Fibroblast of pulmonary artery (primary cell): ENCODE measurements at places on chromosomes 12 and 14.
A peak's percentile ranks its signal among the peaks of the same experiment; 100 is the strongest.

DNA sequence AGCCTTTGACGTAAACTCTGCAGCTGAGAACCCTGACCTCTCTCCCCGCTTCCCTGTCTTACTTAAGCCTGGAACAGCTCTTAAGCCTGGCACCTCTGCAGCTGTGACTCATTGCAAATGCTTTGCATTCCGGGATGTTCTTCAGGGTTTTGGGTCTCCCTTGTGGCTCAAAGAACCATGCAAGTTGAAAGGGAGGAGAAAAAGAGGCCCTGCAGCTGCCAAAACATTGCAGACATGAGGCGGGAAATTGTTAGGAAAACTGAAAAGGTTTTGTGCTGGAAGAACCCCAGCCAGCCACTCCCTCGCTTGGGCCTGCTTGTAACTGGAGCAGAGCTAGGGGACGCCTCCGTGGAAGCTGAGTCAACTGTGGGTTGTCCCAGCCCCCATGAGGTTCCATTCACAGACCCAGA lies 60.2 kb upstream of the FERMT2 start:
- DNase-seq, result peak; percentile 98

- DNase-seq, result peak; percentile 65
Measured at GRCh38 chr14:99522457-99522891, 41.3 kb downstream of the CCNK start.

- no peak for DNase-seq
Measured at GRCh38 chr12:49540229-49541139, 1.7 kb downstream of the KCNH3 start.

DNA sequence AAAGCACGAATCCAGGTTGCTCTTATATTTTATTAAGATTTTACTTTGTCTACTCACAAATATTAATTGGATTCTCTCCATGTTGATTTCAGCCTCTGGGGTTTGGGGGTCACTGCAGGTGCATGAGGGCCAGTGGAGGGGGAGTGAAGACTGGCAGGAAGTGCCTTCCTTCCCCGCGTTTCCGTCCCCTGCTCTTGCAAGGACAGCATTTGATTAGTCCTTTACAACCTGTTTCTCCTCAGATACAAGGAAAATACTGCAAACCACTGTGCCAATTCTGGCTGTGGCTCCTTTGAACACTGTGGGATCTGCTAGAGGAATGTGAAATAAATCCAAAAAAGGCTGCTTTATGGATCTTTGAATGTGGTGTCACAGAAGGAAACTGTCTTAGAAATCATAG lies 291.8 kb downstream of the ETNK1 start:
- DNase-seq, result no peak

DNA sequence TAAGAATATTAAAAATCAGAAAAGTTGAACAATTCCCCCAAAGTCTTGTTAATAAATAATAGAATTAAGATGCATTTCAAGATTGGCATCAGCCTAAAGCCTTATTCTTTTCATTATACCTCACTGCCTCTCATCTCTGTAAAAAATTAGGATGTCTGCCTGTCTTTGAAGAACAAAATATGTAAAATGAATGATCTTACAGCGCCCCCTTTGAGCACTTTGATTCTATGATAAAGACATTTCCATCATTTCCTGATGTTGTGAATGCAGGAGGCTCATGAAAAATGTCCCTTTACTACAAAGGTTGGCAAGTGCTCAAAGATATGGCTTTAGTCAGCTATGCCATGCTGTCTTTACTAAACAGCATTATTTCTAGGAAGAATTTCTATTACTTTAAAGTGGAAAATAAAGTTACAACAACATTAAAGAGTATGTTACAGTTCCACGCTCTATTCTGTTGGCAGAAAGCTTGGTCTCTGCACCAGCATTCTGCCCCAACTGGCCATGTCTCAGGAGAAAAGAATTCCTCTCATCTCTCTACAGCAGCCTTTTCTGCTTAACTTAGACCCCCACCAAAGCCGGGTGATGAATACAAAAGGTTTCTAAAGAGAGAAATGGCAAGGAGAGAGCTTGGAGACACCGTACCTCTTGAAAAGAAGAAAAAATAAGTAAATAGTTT lies 95.1 kb downstream of the LLPH start:
- DNase-seq, result peak; percentile 73

GRCh38 chr12:66159123-66159522 lies 10.7 kb downstream of the TMBIM4 start:
- no peak for DNase-seq

DNA sequence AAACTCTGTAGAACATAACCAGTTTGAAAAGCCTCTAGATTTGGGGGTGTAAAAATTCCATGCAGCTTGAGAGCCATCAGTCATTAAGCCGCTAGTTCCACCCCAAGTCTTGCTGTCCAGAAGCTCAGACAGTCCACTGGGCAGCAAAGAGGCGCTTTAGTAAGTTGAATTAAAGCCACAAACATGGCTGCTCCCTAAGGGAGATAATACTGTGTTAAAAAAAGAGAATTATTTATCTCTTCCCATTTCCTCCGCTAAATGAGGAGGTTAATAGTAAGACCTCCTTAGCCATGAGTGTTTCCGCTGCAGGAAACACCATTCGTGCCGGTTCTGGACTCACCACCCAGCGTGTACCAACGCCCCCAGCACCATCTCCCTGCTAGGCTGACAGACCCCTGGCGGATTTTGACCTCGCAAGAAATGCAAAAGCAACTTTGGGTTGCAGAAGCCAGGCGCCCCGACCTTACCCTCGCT lies 536 bp downstream of the TM7SF3 start:
- peak; percentile 45 for DNase-seq

GRCh38 chr12:109578330-109578927 lies 4.8 kb downstream of the MVK start:
- no peak for DNase-seq

- no peak for DNase-seq
Measured at GRCh38 chr12:22609501-22609900, 15.5 kb upstream of the ETNK1 start.

DNA sequence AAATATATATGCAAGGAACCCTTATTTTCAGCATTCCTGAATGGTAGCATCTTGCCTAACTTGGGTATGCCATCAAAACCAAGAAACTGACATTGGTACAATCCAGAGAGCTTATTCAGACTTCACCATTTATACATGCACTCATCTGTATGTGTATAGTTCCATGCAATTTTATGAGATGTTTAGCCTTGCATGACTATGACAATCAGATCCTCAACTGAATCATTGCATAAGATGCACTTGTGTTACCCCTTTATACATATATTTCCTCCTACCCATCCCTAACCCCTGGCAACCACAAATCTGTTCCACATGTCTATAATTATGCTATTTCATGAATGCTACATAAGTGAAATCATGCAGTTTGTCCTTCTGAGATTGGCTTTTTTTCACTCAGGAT lies 37.0 kb upstream of the PPFIBP1 start:
- no peak for DNase-seq

GRCh38 chr12:123034022-123034541 lies 53.6 kb downstream of the ARL6IP4 start:
- DNase-seq, result no peak

DNA sequence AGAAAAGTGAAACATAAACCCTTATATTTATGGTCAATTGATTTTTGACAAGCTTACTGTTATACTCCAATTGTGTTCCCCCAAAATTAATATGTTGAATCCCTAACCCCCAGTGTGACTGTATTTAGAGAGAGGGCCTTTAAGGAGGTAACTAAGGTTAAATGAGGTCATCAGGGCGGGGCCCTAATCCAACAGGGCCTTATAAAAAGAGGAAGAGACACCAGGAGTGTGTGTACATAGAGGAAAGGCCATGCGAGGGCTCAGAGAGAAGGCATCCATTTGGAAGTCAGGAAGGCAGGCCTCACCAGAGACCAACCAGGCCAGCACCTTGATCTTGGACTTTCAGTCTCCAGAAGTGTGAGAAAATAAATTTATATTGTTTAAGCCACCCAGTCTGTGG lies 6.5 kb upstream of the VTI1B start:
- no peak for DNase-seq

DNA sequence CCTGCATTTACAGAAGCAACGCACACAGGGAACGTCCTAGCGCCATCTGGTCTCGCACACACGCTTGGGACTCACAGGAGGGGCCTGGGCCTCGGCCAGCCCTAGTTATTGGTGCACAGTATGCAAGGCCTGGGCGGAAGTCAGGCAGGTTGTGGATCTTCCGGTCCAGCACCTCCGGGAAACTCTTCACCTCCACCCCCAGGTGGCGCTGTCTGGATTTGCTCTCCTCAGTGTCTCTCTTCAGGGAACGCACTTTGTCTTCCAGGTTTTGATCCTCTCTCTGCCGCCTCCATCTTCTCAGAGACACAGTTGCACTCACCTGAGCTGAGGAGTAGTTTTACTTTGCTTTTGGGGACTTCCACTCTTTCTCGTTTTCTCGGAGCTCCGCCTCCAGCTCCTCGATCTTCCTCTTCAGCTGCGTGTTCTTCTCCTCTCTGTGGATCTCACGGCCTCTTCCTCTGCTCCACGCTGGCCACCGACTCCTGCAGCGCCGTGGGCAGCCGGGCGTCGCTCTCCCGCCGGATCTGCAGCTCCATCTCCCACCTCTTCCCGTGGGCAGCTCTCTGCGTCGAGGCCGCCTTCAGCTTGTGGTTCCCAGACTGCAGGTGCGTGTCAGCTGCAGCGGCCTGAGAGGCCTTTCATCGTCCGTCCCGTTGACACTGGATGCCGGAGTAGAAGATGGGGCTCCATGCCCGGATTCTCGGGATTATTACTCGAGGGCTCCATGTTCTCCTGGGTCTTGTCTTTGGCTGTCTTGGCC lies 933.8 kb downstream of the TMEM121 start:
- no peak for DNase-seq

GRCh38 chr14:49970474-49971147 lies 77.7 kb downstream of the ARF6 start:
- DNase-seq, result peak; percentile 91

GRCh38 chr12:122979908-122980182 lies 636 bp upstream of the ARL6IP4 start:
- DNase-seq, result peak; percentile 12

DNA sequence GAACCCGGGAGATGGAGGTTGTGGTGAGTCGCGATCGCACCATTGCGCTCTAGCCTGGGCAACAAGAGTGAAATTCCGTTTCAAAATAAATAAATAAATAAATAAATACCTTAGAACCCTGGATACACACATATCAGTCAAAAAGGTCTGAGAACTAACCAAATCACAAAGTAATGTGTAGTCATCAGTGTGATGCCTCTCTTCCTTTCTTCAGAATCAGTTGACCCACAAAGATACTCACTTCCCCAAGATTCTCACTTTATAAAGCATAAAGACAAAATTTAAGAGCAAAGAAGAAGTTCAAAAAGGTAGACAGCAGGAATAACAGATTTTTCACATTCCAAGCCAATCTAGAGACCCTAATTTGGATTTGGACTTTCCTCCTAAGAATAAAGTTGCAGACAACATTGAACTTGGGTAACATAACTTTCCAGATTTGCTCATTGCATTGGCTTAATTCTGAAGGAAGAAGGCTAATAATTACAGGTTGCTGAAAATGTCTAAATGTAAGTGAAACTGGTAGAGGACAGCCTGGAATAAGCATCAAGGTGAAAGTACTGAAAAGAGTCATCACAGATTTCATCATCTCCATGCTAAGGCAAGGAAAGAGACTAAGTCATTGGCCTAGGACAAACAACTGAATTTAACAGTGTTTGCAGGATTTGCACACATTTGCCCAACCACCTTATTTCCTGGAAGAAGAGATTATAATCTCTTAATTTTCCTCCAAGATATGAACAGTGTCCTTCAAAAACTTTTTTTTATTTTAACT lies 17.4 kb downstream of the TMED10 start:
- DNase-seq, result no peak

GRCh38 chr12:65460063-65460462 lies 181.6 kb downstream of the MSRB3 start:
- no peak for DNase-seq

- no peak for DNase-seq
Measured at GRCh38 chr12:113416091-113416754, 6.0 kb upstream of the SDSL start.

DNA sequence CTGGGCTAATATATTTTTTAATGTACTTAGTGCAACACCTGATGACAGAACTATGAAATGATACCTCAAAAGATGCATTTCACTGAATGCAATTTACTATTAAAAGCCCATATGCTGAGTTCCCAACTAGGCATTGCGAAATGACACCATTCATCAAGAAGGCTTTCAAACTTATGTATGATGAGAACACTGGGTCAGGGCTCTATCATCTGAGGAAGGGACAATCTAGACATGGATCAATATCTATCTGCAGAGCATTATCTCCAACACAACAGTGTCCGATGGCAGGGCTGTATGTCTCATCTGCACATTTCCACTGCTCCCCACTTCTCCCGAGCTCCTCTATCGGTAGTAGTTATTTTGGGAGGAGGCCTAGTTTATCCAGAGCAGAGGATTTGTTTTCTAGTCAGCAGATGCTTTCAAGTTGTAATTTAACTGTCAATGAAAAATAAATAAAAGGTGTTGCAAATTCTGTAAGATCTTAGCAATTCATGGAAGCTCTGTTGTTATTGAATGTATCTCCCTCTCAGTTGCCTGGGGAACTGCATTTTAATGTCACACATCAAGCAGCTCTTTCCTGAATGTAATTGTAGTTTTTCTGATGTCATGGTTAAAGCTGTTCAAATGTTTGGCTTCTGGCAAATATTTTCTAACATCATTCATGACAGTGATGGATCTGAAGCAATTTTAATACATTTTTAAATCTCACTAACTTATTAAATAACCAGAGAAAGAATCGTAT lies 7.4 kb upstream of the GCH1 start:
- DNase-seq, result no peak

GRCh38 chr14:83988275-83988674 lies 1541.7 kb upstream of the FLRT2 start:
- DNase-seq, result peak; percentile 64

DNA sequence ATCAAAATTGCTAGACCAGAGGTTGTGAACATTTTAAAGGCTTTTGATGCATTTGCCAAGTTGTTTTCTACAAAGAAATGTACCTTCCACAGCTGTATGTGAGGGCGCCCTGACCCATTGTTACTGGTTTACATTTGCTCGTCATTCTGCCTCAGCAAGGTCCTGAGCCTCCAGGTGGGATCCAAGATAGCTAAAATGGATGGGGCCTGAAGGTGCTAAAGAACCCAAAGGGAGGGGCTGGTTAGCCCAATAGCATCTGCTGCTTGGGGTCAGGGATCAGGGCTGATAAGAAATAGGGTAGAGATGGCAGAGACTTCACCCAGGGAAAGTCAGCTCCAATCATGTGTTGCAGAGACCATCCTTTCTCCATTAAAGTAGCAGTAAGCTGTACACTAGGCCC lies 43.1 kb downstream of the GALNT16 start:
- DNase-seq, result no peak

DNA sequence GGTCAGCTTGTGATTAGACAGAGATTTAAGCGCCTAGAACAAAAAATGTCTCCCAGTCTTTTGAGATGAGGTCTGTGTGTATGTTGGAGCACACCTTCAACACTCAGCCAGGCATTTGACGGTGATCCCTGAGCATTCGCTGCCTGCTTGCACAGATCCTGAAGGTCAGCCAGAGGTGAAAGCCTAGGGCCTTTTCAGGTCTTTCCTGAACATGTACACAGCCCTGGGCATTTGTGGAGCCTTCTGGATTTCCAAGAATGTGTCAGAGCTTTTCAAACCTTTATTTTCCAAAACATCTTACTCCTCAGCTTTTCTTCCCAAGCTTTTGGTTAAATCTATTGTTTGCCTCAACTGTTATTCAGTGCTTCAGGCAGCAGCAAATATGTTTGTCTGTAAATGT lies 59.1 kb upstream of the AMN start:
- DNase-seq, result no peak
